Non-pigmented ciliary epithelial cell (primary cell): ENCODE measurements at places on chromosomes 1 and 21.

DNA sequence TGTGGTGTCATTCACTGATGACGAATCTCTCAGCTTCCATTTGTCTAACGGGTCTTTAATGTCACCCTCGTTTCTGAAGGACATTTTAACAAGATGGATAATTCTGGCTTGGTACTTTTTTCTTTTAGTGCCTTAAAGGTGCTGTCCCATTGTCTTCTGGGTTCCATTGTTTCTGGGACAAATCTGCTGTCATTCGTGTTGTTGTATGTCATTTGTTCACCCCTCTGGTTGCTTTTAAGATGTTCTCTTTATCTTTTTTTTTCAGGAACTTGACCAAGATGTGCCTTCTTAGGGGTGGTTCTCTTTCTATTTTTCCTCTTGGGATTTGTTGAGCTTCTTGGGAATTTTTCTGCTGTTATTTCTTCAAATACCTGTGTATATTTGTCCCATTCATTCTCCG, 14.0 kb upstream of the MMEL1 start:
- DNase-seq = no peak

GRCh38 chr1:172801771-172802322, 142.9 kb downstream of the FASLG start:
- DNase-seq = no peak

DNA sequence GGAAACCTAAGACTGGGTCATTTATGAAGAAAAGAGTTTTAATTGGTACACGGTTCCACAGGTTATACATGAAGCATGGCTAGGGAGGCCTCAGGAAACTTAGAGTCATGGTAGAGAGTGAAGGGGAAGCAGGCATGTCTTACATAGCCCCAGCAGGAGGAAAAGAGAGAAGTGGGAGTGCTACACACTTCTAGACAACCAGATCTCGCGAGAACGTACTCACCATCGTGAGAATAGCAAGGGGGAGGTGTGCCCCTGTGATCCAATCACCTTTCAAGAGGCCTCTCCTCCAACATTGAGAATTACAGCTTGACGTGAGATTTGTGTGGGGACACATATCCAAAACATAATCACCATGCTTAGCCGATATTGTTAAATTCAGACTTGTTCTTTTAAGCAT, 62.8 kb downstream of the DYRK1A start:
- no peak for DNase-seq

DNA sequence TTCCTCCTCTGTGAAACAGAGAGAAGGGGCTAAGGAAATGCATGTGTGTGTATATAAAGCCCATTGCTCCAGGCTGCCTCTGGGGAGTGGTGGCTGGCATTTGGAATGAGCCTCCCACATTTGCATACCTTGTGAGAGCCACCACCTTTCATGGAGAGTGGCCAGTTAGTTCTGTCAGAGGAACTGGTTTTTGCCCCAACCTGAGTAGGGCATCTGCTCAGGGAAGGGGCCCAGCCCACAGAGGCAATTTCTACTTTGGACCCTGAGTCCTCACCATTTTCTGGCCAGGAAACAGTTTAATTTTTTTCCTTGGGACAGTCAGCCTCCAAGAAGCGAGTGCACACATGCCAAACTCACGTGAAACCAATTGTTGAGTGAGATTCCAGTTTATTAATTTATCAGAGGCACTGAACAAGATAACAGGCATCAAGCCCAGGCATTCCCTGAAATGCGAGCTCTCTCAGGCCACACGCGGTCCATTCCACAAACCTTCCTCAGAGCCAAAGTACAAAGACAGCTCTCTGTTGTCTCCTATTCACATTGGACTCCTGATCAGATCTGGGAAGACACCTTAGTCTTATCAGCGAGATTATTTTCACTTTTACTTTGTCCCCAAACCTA, 1.0 kb upstream of the SLC6A9 start:
- no peak for DNase-seq

- DNase-seq = no peak
Measured at GRCh38 chr21:42621166-42621818, 32.1 kb upstream of the PDE9A start.

DNA sequence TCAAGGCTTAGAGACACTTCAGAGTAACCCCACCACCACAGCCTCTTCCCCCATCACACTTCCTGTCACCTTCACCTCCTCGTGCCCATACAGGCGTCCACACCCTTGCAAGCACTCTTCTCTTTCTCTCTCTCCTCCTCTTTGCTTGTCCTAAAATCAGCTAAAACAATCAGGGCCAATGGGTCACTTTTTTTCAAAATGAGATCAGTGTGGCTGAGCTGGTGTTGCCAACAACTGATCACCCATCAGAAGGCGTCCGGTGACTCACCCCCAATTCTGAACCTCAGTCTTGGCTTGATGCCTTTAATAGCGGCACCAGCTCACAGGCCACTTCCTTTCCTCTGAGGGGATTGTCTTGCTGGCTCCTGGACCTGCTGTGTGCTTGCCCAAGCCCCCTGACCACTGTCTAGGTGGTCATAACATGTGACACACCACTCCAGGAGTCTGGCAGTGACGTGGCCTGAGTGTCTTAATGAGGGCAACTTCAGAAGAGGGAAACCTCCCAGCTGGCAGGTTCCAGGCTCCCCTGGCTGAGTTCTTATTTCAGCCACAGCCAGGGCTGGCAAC, 1.6 kb downstream of the DRAXIN start:
- peak; percentile 35 for DNase-seq

- DNase-seq = no peak
Measured at GRCh38 chr1:18805925-18806849, 53.3 kb downstream of the TAS1R2 start.

DNA sequence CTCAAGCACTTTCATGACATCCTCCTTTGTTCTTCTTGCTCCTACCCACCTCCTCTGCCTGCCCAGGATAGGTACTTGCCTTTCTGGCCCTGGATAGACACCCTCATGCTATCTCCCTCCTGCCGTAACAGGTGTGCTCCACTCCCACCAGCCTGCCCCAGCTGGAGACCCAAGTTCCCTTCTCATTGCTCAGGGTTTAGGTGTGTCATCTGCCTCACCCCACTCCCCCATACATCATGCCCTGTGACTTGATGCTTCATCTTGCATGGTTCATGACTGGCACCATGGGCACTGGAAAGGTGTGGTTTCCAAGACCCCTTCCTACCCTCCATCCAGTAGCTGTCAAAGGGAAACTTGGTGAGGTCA, 5.9 kb downstream of the RHEX start:
- no peak for DNase-seq

- DNase-seq = peak; percentile 1
Measured at GRCh38 chr1:174358344-174358743, 89.4 kb upstream of the GPR52 start.

GRCh38 chr1:87030740-87031690, 116.6 kb downstream of the HS2ST1 start:
- no peak for DNase-seq

DNA sequence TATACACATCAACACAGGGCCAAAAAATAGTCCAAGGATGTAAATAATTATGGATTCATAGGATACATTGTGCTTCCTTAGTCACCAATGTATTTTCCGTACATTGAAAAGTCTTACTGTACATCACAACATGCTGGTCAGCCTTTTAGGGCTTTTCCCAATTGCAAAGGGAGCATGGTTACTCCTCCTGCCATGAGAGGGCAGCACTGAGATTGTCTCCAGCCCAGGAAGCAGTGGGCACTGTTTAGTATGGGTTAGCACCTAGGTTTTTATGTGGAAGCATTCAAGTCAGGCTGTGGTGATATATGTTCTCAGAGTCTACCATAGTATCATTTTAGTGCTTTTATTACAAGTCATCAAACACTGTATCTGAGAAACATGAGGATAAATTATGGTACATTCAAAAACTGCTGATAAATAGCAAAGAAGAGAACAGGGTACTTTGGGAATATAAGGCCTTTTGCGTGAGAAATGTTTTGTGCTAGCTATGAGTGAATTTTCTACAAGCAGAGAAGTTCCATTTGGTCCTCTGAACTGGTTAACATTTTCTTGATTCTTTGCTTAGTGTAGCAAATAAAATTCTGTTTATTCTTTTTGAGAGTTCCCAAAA, 34.0 kb downstream of the ST6GALNAC5 start:
- peak; percentile 20 for DNase-seq

DNA sequence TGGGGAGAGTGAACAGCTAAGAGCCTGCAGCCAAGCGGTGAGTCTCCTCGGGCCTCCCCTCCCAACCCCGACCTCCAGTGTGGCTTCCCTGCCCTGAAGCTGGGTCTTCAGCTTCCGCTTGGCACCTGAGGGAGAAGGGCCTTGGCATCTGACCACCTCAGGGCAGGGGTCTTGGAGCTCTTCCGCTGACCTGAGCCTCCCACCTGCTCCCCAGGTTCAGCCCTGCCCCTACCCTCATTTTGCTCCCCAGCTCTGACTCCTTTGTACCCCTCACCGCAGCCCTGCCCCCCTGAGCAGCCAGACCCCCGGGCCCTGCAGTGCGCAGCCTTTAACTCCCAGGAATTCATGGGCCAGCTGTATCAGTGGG, 4.9 kb downstream of the ADAMTSL4 start:
- DNase-seq = no peak

- DNase-seq = no peak
Measured at GRCh38 chr1:9292361-9293240, at the start of gene SPSB1. Gene SPSB1, plus strand, starts transcription at chr1:9292894. Its CDS starts 62,998 bp downstream, at chr1:9355892.

GRCh38 chr1:29824511-29825273, 588.4 kb downstream of the PTPRU start:
- no peak for DNase-seq

- DNase-seq = no peak
Measured at GRCh38 chr1:27656157-27656893, 15.7 kb downstream of the IFI6 start.

DNA sequence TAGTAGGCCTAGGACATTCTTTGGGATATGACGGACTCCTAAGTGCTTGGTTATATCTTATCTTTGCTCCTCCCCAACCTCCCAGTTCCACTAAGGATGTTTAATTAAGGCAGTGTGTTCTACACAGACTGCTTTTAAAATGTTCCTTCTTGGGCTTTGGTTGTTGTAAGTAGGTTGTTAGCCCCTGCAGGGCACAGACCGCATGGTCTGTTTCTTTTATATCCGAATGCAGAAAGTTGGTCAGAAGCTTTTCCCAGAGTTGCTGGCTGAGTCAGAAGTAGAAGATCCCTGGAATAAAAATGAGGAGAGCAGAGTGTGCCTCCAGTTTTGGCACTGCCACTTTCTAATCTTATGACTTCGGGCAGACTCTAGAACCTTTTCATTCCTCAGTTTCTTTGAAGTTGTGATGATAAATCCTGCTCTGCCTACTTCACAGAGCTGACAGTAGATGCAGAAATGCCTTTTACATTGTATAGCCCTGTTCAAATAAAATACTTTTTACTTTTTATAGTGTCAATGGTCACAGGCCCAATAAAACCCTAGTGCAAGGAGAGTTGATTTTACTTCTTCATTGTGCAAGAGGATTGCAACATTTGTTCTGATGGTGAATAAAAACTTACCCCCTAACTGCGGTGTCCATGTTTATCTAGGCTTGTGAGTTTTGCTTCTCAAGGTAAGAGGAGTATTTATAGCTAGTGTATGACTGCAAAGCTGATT, 18.4 kb downstream of the FMN2 start:
- DNase-seq = no peak

DNA sequence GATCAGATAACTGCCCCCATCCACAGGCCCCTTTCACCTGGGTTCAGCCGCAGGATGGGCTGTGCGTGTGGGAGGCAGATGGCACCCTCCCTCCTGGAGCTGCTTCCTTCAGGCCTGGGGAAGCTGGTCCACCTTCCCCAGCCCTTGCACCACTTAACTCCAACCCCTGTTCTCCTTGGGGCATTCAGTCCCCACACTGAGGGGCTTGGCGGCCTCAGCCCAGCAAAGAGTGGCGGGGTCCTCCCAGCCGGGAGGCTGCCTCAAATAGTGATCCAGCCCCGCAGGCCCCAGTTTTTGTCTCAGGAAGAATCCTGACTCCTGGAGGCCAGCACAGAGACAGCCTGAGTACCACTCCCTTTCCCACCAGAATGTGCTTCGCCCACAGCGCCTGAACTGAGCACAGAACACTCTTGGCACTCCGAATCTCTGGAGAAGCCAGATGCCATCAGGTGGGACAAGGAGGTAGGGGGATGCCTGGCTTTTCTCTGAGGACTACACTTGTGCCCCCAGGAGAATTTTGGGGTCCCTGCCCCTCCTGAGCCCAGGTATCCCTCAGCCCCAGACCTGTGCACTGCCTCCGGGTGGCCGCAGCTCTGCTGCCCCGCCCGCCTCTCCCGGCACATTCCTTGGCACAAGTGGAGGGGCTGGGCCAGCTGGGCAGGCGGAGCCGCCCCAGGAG, 936 bp downstream of the PAQR6 start:
- DNase-seq = no peak

GRCh38 chr1:161073474-161074121, 3.9 kb upstream of the ARHGAP30 start:
- DNase-seq = no peak

GRCh38 chr1:80987824-80988223, 812.9 kb upstream of the ADGRL2 start:
- no peak for DNase-seq

DNA sequence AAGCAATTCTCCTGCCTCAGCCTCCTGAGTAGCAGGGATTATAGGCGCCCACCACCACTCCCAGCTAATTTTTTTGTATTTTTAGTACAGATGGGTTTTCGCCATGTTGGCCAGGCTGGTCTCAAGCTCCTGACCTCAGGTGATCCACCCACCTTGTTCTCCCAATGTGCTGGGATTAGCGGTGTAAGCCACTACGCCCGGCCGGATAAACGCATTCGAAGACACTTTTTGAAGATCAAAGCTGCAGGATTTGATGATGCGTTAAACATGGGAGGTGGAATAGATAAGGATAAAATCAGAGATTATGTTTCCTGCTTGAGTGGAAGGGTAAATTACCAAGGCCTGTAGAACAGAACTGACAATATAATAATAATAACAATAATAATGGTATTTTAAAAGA, 389.4 kb upstream of the POU3F1 start:
- no peak for DNase-seq

DNA sequence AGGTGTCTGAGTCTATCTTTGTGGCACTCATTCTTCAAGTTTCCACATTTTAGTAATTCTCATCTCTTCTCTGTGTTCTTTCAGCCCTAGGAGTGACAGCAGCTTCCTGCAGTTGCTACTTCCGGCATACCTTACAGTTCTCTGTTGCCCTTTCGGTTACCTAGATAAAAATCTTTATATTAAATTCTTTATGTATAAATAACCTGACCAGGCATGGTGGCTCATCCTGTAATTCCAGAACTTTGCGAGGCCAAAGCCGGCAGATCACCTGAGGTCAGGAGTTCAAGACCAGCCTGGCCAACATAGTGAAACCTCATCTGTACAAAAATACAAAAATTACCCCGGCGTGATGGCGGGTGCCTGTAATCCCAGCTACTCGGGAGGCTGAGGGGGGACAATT, 62.9 kb downstream of the CDKN2C start:
- DNase-seq = no peak
